ENCODE measurements at places on chromosomes 12 and 14.

DNA sequence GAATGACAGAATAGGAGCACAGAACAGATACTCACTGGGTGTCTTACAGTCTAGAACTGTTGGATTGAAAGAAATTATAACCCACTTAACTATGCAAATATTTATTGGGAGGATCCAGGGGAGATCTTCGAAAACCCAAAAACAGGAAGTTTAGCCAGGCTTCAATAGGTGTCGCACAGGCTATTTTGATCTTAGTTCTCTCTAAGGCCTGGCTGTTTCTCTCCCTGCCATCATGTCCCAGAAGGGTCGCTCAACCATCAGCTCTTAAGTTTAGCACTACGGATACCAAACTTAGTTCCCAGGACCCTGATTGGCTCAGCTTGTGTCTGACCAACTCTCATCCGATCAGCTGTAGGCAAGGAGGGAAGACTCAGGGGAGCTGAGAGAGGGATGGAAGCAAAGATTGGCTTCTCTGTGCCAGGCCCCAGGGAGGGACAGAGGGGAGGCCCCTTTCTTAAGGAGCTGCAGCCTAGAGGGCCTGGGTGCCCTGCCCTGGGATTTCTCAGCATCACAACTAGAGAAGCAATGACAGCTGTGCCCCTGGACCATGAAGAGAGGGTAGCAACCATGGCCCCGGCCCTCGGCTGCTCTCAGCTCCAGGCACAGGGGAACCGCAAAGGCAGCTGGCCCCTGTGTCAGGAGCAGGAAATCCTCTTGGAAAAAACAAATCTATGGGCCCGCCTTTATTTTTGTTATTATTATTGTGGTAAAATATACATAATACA is 13.5 kb downstream of the PHETA1 start:
- DNase-seq = no peak

DNA sequence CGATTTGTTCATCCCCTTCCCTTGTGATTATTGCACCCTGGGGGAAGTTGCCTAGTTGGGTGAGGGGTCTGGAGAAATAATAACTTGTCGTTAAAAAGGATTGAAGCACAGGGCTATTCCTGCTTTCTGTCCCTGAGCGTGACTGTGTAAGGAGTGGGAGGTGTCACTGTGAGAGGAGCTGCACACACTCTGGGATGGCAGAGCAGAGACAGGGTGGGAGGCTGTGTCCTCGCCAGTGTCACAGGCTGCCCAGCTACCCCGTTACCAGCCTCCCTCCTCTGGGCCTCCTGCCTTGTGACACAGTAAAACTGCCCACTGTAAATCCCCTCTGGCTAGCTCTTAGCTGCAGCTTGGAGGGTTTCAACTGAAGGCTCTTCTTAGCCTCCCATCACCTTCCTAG is 460.6 kb downstream of the AACS start:
- no peak for DNase-seq

DNA sequence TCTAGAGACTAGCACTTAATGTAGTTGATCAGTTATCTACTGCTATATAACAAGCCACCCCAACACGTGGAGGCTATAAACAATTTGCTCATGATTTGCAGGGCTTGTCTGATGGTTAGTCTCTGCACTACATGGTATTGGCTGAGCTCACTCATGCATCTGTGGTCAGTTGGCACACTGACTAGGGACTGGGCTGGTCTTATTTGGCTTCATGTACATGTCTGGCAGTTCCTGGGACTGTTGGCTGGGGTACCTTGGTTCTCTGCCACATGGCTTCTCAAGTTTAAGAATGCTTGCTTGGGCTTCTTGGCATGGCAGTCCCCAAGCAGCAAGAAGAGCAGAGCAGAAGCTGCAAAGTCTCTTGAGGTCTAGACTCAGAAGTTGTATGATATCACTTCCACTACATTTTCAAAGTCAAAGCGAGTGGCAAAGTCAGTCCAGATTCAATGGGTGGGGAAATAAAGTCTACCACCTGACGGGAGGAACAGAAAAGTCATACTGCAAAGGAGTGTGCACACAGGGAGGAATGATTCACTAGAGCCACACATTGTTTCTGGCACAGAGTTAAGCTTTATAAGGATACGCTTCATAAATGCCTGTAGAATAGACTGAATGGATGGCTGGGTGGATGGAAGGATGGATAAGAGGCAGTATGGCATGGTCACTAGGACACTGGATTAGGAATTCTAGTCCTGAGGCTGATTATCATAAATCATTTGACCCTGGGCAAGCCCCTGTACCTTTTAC is 44.8 kb upstream of the PTHLH start:
- DNase-seq = no peak

DNA sequence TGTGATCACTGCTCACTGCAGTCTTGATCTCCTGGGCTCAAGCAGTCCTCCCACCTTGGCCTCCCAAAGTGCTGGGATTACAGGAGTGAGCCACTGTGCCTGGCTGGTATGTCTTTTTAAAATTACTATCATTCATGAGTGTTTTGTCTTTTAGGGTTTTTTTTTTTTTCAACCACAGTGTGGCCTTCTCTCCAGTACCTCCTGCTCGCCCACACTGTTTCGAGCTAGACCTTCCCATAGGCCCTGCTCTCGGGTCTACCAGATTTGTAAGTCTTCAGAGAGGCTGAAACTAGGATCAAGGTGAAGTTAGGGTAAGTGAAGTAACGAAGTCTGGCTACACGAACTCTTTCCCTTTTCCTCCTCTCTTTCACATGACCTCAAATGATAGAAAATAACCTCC is 1.5 kb downstream of the BIN2 start:
- DNase-seq = no peak

DNA sequence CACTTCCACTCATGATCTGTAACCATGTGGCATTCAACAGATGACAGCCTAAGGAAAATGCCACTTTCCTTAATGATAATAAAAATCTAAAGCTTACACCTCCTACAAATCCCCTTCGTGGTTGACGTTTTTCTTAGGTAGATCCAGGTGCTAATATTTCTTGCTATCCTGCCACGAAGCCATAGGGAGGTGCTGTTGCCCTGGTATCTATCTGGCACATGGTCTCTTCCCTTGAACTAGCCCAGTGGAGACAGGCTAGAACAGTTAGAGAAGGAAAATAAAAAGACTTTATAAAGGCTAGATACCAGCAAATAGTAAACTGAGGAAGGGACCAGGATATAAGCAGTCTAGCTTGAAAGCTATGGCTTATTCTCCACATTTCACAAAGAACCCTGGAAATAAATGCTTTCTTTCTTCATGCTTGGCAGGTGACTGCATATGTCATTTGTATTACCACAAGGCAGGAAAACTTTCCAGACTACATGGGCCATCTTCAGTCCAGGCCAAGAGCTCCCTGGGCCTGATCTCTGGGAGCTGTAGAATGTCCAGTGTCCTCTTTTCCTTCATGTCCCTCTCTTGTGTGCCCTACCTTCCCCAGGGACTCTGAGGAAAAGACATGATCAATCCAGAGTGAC is 15.3 kb downstream of the SPIC start:
- peak; percentile 39 for DNase-seq

DNA sequence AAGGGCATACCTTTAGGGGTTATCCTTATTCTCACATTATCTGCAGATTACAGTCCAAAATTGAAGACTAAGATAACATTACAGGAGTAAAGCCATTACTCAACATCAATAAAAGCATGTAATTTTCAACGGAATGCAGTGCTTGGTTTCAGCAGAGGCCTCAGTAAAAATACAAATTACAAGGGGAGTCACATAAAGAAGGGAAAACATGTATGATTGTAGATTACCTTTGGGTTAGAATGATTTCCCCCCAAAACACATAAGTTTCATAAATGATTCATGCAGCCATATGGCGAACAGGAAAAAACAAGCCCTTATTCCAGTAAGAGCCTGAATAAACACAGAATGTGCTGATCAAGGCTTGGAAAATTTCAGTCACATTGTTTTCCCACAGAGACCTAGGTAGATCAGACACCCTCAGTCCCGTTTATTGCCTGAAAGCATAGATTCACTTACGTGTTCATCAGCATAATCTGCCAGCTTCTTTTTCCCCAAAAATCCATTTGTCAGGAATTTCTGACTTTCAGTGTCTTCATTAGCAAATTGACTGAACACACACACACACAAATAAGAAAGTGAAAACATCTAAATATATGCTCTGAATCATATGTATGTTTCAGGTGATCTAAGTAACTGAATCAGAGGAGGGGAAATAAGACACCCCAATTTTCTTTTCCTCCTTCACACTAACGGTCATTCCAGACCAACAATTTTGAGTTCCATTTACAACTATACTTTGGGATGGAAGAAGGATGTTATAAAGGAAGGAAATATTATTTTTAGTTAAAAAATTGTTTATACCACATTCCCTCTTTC is 37.5 kb downstream of the SLC38A4 start:
- no peak for DNase-seq

DNA sequence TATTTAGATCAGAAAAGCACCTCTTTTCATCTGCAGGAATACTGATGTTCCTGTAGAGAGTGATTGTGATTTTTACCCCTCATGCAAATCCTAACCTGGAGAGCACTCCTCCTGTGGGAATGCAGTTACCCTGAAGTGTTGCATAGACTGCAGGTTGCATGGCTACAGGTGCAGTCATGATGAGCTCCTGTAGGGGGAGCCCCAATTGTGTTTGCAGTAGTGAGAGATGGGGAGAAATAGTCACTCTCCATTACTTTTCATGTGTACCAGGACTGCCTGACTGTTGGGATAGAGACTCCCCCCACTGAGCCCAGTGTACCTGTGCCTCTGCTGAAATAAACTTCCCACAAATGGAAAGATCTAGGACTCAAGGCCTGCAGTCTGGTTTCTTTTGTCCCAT is 1086.5 kb downstream of the SLC6A15 start:
- DNase-seq = peak; percentile 1

DNA sequence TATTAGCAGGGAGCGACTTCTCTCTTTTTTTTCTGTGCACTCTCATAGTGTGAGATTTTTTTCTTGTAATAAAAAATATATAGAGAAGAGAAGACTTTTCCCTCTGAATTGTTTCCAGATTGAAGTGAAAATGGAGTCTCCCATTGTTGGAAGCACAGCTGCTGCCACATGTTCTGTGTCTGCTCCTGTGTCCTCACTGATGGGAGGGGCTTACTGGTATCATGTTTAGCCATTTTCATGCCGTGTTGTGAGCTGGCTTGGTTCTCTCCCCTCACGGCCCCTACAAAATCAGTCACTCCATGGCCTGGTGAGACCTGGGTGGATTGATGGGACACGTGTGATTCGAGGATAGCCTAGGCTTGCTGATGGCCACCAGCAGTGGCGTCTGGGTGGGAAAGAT is 379.7 kb upstream of the DDHD1 start:
- no peak for DNase-seq

- DNase-seq = no peak
These were observed 56.4 kb upstream of the RNU6-8 start for GRCh38 chr14:32259368-32260013.

DNA sequence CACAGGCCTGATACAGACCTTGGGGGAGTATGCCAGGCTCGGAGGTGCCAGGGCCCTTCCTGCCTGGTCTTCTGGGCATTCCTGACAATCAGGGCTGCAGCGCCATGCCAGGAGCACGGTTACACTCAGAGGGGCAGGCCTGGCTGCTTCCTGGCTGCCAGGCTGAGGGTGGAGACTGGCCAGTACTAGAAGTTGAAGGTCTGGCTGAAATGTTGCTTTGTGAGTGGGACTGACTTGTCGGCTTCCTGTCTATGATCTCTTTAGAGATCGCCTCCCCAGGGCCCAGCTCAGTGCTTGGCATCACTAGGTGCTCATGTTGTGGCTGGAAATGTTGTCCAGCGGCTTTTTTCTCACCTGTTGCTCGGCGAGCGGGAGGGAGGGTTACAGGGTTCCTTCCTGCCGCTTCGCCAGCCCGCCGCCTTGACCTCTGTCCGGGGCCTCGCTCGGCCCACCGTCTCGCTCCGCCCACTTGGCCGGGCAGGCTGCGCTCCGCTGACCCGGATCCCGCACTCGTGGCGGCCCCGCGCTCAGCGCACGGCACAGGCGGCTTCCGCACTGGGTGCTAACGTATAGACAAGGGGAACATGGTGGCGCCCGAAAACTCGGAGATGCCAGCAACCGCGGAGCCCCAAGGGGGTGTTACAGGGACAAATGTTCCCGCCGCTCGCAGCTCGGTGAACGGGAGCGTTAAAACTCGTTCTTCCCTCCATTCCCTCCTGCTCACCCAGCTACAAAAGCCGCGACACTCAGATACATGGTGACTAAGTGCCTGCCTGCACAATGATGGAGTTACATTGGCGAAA is 32.6 kb downstream of the PAPLN start:
- no peak for DNase-seq

- no peak for DNase-seq
These were observed 253.4 kb upstream of the SFSWAP start for GRCh38 chr12:131457331-131458047.

- peak; percentile 45 for DNase-seq
These were observed 612 bp downstream of the PPTC7 start for GRCh38 chr12:110582276-110583136.

GRCh38 chr12:111596985-111597830 is 1.9 kb downstream of the ATXN2 start:
- DNase-seq = peak; percentile 4

GRCh38 chr12:67692966-67693365 is 44.4 kb downstream of the DYRK2 start:
- DNase-seq = no peak

DNA sequence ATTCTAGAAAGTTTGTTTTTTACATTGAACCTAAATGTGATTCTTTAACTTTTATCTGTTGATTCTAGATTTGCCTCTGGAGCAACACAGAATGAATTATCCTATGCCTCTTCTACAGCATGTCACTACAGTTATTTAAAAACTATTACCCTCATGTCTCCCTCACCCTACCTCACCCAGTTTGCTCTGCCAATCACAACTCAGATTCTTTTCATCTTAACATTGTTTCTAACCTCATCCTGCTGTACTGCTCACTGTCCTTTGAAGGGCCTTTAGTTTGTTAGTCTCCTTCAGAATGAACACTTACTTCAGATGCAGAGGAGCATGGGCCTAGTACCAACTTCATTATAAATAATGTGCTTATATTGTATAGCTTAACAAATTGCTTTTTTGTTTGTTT is 21.5 kb downstream of the YLPM1 start:
- DNase-seq = no peak

GRCh38 chr14:99393059-99393655 is 87.5 kb downstream of the SETD3 start:
- DNase-seq = peak; percentile 23

DNA sequence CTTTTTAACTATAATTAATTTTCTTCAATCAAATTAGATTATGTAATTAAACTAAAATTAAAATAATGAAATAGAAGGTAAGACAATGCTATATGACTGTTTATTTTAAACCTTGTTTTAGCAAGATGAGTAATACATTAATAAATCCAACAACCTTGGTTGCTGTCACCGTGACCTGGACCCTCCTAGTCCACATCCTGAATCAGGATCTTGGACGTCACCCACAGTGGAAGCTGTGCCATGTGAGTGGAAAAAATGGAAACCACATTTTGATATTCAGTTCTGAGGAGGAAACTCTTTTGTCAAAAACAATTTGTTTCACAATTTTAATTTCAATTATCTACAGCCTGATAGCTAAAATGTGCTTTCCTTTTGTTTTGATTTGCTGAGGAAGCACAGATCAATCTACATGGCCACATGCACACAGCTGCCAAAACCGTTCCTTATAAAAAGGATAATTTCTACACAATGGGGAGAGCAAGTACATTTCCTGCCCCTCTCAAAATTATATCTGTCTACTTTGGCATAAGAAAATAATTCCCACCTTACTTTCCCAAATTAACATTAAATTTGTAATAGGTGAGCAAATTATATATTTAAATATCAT is 255.5 kb downstream of the RASSF9 start:
- DNase-seq = peak; percentile 2

GRCh38 chr12:74665690-74666089 is 128.1 kb downstream of the ATXN7L3B start:
- DNase-seq = no peak

GRCh38 chr14:92527721-92528120 is 14.1 kb downstream of the RIN3 start:
- DNase-seq = no peak
